Stimulated activated naive CD8-positive, alpha-beta T cell treated with anti-CD3 and anti-CD28 coated beads, Interleukin-15, amount 100 ng/mL, for 72 hours (primary cell): ENCODE measurements at places on chromosomes 5 and 9.

DNA sequence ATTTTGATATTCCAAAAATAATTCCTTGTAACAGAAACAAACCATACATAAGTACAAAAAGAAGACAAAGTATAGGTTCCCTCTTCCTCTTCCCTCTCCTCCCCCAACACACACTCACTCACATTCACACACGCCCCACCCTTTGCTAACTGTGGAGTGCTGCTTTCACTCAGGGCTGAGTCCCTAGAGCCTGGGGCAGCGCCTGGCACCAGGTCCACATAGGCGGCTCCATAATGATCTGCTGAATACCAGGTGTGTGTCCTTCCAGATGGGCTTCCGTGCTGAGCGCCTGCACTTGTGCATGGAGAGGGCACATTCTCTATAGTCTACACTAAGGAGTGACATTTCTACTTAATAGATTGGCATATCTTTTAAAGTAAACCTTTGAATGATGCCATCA, 3.7 kb downstream of the SEMA4D start:
- no peak for DNase-seq

GRCh38 chr9:88993327-88993726, 2.1 kb downstream of the S1PR3 start:
- DNase-seq, result no peak

DNA sequence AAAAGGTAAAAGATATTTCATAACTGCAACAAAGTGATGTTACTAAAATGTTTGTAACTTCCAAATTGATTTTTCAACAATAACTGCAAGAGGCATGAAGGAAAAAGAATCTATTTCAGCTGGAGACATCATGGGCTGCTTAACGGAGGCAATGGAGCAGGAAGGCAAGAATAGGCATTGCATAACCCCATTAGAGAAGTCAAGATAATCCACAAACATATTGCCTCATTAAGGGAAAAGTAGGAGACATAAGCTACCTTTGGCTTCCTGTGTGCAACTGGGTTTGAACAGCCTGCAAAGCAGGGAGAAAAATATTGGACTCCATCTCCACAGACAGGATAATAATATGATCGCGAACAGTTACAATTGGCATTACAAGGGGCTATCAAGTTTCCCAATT, 46.7 kb downstream of the SLCO4C1 start:
- DNase-seq, result no peak

- no peak for DNase-seq
These were observed 2.4 kb downstream of the ELL2 start for GRCh38 chr5:95959051-95959887.

GRCh38 chr5:107806271-107806670, 135.5 kb upstream of the EFNA5 start:
- DNase-seq, result no peak

DNA sequence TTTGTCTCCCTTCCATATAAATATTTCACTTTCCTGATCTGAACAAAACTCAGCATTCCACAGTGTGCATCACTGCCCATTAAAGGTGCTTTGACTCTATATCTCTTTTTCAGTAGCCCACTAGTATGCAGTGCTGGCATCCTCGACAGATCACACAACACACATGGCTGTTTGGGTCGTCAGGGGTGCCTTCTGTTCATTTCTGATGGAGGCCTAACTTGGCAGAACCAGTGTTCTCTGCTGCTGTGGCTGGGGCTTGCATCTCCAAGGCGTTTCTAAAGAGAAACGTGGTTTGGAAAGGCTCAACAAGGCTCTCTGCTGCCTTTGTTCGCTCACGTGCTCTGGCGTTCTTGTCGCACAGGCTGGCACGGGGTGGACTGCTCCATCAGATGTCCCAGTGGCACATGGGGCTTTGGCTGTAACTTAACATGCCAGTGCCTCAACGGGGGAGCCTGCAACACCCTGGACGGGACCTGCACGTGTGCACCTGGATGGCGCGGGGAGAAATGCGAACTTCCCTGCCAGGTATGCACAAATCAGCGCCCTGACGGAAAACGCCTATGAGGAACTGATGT, 97.7 kb upstream of the PRRC1 start:
- DNase-seq, result no peak

DNA sequence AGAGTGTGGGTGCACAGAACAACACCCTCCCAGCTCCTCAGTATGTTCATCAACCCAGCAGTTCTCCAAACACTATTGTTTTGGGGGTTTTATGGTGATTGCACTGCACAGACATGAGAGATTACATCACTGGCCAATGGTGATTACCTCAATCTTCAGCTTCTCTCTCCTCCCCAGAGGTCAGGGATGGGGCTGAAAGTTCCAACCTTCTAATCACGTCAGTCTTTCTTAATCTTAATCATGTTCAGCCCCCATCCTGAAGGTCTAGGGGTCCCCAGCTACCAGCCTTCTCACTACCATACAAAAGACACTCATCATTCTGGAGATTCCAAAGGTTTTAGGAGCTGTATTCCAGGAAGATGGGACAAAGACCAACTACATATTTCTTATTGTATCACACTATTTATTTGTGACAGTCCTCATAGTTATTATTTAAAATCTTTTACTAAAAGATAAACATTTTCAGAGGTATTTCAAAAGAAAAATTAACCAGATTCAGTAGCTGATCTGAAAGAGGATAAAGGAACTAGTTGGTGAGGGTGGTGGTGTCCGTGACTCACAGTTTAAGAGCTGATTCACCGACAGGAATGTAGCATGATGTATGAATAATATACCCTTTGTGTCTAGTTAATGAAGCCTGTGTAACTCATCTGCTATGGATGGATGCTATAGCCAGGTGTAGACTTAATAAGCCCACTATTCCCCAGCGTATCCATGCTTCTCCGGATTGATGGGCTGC, 35.6 kb downstream of the RASEF start:
- DNase-seq, result no peak

GRCh38 chr5:131389096-131389868, 125.4 kb downstream of the CDC42SE2 start:
- DNase-seq, result no peak

DNA sequence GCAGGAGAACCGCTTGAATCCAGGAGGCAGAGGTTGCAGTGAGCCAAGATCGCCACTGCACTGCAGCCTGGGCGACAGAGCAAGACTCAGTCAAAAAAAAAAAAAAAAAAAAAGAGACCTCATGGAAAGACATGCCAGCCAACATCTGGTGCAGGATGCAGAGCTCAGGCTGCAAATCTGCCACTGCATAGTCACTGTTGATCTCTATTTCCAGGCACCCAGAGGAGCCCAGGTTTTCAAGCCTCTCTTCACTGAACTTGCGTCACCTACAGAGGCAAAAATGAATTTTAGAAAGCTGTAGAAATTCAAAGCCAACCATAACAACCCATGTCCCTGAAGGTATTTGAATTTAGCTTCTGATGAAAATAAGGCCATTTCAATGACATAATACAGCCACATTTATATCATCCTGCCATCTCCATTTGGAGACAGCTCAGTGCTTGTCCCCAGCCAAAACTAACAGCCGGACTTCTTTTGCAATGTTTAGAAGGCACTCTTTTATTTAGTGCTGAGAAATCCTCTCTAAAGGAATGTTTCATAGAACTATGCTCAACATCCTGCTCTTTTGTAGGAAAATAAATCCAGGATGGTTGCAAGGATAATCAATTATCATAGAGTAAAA, 113.3 kb downstream of the SNX18 start:
- no peak for DNase-seq

DNA sequence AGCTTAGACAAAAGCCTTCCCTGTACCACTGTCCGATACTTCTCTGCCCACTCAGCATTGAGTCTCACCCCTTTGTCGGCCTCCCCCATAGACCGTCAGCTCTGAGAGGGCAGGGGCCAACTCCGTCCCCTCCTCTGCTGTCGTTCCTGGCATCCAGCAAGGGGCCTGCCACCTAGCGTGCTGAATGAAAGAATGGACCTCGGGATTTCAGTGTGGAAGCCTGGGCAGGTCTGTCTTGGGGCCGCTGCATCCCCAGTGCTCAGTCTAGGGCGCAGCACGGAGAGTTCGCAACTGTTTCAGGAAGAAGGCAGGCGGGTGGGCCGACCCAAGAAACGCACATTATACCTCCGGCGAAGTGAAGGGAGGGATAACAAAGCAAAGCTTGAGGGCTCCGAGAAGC, 1.5 kb upstream of the TOR1B start:
- DNase-seq, result no peak

GRCh38 chr5:10540036-10540544, 23.8 kb upstream of the ANKRD33B start:
- DNase-seq, result no peak

GRCh38 chr5:126139773-126140172, 283.4 kb upstream of the GRAMD2B start:
- DNase-seq, result no peak

DNA sequence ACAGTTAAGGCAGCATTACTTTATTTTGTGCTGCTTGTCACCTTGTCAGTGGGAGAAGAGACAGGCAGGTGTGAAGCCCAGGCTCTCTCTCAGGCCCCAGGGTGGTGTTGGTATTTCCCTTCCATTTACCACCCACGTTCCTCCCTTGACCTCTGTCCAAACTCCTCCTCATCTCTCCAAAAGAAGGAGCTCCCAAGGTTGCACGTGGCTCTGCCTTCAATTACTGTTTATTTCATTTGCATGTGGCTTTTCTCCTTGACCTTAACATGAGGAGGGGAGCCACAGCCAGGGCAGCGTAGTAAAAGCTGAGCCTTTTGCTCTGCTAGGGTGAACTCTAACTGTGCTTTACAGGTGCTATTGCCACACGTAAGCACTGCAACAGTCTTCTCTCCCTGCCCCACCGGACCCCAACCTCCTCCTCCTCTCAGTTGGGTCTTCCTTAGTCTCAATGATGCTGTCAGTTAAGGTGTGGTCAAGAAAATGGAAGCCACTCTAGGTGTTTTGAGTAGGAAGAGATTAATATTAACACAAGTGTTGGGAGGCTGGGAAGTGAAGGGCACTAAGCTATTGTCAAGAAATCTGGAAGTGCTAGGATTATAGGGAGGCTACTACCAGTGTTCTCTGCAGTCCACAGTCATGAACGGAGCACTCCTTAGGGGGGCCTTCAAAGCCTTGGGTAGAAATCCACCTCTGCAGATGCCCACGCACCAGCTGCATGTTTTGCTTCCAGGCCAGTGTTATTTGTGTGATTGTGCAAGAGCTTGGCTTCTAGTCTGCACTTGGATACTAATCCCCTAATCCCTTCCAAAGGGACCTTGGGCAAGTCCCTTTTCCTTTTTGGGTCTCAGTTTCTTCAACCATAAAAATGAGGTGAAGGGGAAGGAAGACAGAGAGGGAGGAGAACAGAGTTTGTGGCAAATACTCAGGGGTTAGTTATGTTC, 3.9 kb upstream of the ALDH1B1 start:
- no peak for DNase-seq

GRCh38 chr9:127457191-127457878, 6.0 kb downstream of the LRSAM1 start:
- no peak for DNase-seq

- DNase-seq, result no peak
These were observed 10.1 kb downstream of the TRIO start for GRCh38 chr5:14153071-14153864.

GRCh38 chr5:139557811-139558210, 3.3 kb upstream of the UBE2D2 start:
- no peak for DNase-seq

DNA sequence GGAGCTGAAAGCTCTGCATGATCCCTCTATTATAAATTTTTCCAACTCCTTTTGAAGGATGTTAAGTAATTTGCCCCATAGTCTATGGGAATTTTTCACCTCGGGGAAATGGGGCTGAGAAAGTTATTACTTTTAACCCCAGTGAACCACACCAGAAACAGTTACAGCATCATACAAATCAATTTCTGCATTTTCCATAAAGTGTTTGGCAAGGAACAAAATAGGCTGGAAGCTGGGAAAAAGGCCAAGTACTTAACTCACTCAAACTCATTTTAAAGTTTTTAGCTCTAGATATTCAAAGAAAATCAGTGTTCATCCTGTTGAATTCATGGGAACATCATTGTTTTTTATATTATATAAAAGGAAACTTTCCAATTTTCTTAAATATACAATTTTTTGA, 160.9 kb downstream of the SH3GL2 start:
- no peak for DNase-seq

DNA sequence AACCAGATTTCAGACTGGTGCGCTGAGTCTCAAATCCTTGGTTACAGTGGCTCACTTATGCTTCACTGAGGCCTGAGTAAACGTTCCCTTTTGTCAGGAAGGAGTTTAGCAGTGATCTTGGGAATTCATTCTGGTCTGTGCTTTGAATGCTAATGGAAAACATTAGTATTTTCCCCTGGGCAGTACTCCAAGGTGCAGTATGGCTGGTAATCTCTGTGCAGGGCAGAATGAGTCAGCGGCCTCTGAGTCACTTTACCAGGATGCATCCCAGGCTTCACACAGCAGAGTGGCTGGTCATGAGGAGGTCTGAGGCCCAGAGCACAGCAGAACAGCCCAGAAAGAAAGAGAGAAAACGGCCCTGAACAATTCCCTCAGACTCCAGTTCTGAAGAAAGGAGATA, 54.0 kb downstream of the PCA3 start:
- no peak for DNase-seq

GRCh38 chr5:122858451-122858850, 13.0 kb downstream of the SNX24 start:
- no peak for DNase-seq
